ENCODE measurements at places on chromosomes 11 and 22.

- no peak for DNase-seq
Measured at GRCh38 chr22:17077255-17077654, 7.5 kb upstream of the IL17RA start.

- no peak for DNase-seq
Measured at GRCh38 chr11:72483412-72484186, 49.3 kb upstream of the CLPB start.

DNA sequence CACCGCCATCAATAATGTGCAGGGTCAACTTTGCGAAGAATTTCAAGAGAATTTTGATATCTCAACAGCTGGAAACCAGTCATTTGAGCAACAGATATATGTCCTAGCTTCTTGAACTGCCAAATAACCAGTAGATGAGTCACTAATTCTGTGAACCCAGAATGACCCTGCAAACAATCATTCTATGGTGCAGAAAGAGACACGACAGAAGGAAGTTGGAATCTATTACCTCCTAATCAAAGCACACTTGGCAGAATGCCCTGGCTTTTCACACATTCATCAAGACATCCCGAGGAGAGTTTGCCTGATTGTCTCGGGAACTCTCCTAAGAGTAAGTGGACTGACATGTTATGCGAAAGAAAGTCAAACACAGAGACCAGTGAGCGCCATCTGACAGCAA lies 621.1 kb downstream of the OPCML start:
- no peak for DNase-seq

DNA sequence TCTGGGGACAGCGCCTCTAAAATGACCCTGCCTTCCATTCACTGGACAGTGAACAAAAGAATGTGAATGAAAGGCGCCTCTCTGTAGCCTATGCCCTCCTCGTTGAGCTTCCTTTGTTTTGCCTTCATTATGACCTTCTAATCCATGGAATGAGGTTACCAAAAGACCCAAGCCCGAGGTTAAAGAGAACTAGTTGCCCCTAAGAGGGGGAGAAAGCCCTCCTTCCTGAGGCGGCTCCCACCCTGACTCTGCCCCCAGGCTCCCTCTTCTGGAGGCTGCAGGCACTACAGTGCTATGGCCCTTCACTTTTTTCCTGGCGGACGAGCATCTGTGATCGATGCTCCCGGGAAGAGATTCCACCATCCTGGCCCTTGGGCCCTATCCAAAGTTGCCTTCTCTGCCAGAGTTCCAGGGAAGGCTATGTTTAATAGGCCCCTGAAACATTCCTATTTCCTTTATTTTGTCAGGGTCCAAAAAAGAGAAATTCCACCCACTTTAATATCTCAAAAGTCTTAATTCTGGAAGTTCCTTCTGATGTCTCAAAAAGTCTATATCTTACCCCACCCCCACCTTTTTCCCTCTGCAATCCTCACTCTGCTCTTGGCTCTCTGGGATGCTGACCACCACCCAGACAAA lies 147.3 kb downstream of the FEZ1 start:
- DNase-seq: peak; percentile 41

DNA sequence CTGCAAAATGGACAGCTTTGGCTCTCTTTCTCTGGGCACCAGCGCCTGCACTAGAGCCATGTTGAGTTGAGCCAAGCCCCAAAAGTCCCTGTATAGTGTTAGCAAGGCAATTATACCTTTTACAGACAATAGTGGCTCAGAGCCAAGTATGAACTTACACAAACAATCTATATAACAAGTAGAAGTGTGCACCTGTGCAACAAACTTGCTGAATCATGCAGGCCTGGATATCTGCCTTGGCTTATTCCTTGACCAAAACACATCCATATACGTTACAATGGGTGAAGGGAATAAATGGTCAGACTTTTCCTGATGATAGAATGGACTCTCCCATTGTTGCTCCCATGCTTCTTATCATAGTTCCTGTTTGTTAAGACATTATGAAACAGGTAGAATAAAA lies 3.8 kb upstream of the OR52I2 start:
- DNase-seq: no peak

GRCh38 chr11:30489511-30489910 lies 96.6 kb downstream of the MPPED2 start:
- no peak for DNase-seq

- DNase-seq: no peak
Measured at GRCh38 chr11:120135838-120136237, 2.1 kb downstream of the TRIM29 start.

DNA sequence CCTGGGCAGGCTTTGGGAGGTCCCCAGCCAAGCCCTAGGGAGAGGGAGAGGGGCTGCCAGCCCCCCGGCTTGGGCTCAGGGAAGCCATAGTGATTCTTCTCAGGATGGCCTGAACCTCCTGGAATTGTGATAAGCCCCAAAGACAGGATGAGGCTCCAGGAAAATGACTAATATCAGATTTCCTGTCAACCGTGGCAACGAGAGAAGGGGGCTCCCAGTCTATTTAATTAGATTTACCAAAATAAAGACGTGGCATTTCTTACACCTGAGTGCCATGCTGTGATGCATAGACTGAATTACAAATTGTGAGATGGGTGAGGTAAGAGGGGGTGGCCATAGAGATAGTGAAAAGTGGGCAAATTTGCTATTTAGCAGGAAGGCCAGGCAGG lies 20.4 kb downstream of the SERPINH1 start:
- DNase-seq: no peak

GRCh38 chr22:48147831-48148230 lies 1385.4 kb downstream of the TBC1D22A start:
- DNase-seq: no peak

GRCh38 chr22:46079861-46080821 lies 70.2 kb upstream of the PPARA start:
- peak; percentile 96 for DNase-seq

DNA sequence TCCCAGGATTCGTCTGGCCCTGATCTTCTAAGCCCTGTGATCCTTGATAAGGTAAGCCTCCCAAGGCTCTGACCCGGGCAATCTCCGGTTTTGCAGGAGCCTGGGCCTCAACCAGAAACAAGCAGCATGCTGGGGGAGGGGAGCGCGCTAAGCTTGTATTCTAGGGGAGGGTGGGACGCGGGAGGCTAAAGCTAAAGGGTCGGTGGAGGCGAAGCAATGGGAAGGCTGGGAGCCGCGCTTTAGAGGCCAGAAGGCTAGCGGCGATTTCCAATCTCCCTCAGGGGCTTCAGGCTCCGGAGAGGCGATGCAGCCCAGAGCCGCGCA lies 753 bp downstream of the PTPN5 start:
- DNase-seq: no peak

DNA sequence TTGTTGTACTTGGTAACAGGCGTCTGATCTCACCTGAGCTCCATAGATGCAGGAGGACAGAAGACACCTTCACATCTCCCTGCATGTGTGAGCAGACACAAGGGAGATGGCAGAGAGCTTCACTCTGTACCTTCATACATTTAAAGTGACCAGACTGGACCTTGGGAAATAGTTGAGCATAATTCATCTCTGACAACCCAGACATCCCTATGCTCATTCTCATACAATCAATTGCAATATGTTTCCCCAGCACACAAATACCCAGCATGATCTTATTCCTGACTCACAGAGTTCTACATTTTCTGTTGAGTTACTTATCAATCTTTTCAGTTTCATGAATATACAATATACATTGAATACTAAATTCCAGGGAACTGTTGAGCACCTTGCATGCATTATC lies 488.2 kb upstream of the API5 start:
- no peak for DNase-seq

DNA sequence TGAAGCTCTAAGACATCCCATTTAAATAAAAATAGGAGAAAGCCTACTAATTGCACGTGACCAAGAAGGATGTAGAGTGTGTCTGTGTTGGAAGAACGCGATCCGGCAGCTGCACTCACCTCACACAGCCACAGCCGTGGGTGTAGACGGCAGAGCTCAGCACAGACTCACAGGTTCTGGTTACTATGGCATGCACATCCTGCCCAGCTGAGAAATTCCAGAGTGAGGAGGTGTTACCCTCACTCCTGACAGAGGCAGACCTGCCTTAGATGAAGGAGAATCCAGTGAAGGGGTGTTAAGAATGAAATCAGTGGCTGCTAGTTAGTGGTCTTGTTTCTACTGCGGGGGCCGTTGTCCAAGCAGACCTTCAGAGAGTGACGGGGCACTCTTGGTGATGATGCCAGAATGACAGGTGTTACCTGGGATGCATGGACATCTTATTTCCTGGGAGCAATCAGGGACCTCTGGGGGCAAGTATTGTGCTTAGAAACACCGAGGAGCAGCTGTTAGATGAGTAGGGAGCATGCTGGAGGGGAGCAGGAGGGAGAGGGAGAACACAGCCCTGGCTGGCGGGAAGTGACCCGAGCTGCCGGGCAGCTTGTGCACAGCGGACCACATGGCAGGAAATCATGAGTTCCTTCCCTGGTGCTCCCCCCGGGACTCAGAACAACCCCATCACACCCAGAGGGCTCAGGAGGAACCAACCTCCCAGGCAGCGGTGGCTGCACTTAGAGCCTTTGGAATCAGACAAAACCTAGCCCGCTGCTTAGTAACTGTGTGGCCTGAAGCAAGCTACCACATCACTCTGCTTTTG lies 12.3 kb downstream of the KCNJ5 start:
- DNase-seq: peak; percentile 52

DNA sequence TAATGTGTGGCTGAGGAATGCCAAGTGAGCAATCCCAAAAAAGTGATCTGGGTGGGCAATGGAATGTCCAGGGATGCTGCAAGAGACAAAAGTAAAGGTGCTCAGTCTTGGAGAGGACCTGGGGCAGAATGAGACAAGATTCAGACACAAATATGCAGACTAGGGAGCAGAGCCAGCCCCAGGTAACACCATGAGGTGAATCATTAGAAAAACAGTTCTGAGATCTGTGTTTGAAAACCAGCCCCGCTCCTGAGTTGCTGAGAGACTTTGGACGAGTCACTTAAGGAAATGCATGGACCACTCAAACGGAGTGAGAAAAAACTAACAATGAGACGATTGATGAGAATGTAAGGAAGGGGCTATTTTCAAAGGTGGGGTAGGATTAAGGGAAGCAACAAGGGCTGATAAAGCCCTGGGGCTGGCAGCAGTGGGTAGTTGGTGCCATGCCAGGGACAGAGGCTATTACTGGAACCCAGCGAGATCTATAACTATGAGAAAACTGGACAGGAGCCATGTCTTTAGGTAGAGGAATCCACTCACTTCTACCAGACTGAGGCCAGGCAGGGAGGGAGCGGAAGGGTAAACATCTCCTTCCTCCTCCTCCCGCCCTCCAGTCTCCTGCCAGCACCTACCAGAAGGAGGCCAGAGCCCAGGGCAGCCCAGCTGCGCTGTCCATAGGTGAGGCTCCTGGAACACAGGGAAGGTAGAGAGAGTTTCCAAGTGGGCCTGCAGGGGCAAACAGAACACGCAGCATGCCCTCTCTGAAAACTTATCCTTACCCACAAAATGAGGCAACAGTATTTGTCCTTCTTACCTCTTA lies 130.4 kb upstream of the TEAD1 start:
- DNase-seq: no peak

DNA sequence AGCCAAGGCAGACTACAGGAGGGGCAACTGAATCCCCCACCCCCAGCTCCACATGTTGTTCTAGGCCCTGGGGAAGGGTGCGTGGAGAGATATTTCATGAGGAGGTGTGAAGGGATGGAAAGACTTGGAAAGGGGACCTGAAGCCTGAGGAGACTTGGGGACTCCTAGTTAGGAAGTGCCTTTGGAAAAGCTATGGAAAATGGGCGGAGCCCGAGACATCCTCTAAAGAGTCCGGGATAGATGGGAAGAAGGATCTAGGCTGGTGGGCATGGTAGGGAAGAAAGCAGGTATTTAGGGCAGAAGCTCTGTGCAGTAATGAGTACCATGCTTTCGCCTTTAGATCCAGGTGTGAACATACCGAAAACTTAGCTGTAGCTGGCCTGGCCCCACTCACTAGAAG lies 15.0 kb upstream of the CYP2R1 start:
- DNase-seq: no peak

DNA sequence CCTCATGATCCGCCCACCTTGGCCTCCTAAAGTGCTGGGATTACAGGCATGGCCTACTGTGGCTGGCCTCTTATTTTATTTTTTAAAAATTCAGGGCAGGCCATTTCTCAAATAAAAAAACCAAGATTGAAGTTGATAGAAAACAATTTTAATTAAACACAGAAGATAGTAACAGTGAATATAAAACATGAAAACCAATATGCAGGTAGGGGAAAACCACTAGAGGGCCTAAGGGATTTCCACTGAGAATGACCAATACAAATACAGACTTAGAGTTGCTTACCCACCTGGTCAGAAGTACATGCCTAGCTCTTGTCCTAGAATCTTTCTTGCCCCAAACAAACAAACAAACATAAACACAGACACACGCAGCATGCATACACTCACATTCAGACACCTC lies 1.7 kb upstream of the RTCB start:
- DNase-seq: no peak

- DNase-seq: no peak
Measured at GRCh38 chr11:96235751-96236150, 107.2 kb downstream of the MAML2 start.

- DNase-seq: no peak
Measured at GRCh38 chr22:26586556-26587325, 3.2 kb downstream of the TPST2 start.

- no peak for DNase-seq
Measured at GRCh38 chr22:39776295-39777009, 117.1 kb downstream of the ENTHD1 start.

DNA sequence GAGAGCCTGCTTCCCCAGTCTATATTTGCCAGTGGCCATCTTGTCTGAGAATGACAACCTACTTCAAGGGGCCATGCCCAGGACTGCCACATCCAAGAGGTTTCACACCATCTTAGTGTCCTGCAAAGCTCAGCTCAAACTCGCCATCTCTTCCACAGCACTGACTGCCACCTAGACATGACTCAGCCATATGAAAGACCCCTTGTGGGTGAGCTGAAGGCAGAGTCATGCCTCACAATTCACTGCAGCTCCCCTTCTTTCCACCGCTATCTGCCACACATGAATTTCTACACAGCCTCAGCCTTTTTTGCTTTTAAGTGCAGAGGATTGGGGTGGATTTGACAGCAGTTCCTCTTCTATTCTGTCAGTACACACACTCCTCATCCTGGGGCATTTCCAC lies 127.5 kb downstream of the GALNT18 start:
- DNase-seq: no peak

DNA sequence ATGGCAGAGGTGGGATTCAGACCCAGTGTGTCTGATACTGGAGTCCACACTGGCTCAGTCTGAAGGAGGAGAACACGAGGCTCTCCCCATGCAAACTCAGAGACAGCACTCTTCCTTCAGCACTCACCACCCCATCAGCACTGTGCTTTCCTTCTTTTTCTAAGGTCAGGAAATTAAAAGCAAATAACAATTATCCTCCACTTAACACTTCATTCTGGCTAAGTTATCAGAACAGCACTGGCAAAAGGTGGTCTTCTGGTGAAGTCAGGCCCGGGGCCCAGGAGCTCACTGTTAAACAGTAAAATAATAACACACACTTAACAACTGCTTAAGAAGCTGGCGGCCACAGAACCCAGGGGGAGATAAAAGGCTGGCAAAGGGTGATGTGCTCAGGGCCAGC lies 107.1 kb downstream of the NAT10 start:
- DNase-seq: no peak
